ENCODE measurements at places on chromosomes 1 and 21. TPM values are rescaled to one million over a fixed set of nuclear protein-coding genes. Genes with fewer than 3 reads are reported as not detected.

The HAO2 gene
- not detected for total RNA-seq

The TNFRSF8 gene
- total RNA-seq: 37.6 TPM

The SLC1A7 gene
- total RNA-seq: not detected

The SYF2 gene
- total RNA-seq: 39.1 TPM

The TMPRSS3 gene
- total RNA-seq: 5.3 TPM

The RRP1B gene
- 52.6 TPM for total RNA-seq

The AMY1B gene
- total RNA-seq: not detected

The FHAD1 gene
- total RNA-seq: 0.09 TPM

Measured in T-helper 2 cell treated with Interferon-gamma antibody and Interleukin-4, amounts not matched to agents 100 ng/mL and 5 ng/mL, for 36 hours (primary cell).